ENCODE measurements at places on chromosomes 6 and 20.
A peak's percentile ranks its signal among the peaks of the same experiment; 100 is the strongest.

DNA sequence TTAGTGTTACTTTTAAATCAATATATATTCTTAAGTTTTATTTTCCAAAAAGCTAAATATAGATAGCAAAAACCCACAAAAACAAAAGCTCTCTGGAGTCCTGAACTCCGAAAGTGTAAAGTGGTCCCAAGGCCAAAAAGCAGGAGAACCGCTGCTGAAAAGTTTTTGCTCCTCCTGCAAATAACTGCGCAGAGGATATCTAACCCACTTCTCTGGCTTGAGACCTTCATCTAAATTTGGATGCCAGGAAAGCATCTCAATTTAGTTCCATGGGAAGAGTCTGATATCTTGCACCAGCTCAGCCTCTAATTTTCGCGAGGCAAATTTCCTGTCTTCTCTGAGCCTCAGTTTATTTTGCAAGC is 523 bp downstream of the MRPS10 start:
- H3K36me3 ChIP-seq: peaks cover under 1% of the 10 kb centered on the region
- H3K27ac ChIP-seq: peak overlapping the region; percentile 88
- DNase-seq: no peak
- peaks cover 3% of the 10 kb centered on the region for H3K4me1 ChIP-seq
- no peaks in the 10 kb centered on the region for H3K27me3 ChIP-seq

DNA sequence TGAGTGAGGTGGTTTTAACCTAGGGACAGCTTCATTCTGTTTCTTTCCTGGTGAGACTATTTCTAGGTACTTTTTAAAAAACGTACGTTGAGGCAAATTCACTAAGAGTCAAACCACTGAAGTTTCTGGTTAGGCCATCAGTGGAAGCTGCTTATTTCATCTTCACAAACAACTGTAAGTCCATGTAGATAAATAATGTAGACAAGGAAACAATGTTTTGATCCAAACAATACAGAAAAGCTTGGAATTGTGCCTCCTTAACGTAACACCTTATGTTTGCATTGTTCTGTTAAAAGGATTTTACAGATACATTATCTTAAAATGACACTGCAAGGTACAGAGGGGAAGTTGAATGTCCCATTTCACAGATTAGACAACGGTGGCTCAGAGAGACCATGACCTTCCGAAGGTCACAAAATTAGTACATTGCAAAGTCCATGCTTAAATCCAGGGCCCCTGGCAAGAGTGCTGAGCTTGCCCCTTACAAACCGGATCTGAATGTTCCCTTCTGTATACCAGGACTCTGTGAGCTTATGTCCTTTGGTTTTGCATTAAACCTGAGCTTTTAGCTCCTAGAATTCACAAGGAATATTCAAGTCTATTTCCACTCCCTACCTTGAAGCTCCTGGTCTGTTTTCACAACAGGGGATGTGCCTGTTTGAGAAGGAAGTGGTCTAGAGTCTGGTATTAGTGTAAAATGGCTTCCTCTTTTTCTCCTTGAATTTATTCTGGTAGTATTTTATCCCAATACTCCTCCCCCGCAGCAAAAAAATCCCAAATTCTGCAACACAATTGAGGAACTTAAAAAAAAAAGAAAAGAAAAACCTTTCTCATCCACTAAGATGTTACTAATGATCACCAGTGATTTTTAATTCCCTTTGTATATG is 28.9 kb upstream of the ZNF217 start:
- peaks cover 7% of the 10 kb centered on the region for H3K4me1 ChIP-seq
- no peaks in the 10 kb centered on the region for H3K27me3 ChIP-seq
- no peak overlapping the region for H3K4me3 ChIP-seq
- peak overlapping the region; percentile 25 for H3K27ac ChIP-seq

GRCh38 chr20:50230184-50230583 is 39.6 kb downstream of the CEBPB start:
- no peak for DNase-seq
- no peak overlapping the region for H3K4me3 ChIP-seq
- no peak overlapping the region for H3K27ac ChIP-seq
- H3K27me3 ChIP-seq: peaks cover 5% of the 10 kb centered on the region
- no peaks in the 10 kb centered on the region for H3K36me3 ChIP-seq
- H3K4me1 ChIP-seq: no peaks in the 10 kb centered on the region

DNA sequence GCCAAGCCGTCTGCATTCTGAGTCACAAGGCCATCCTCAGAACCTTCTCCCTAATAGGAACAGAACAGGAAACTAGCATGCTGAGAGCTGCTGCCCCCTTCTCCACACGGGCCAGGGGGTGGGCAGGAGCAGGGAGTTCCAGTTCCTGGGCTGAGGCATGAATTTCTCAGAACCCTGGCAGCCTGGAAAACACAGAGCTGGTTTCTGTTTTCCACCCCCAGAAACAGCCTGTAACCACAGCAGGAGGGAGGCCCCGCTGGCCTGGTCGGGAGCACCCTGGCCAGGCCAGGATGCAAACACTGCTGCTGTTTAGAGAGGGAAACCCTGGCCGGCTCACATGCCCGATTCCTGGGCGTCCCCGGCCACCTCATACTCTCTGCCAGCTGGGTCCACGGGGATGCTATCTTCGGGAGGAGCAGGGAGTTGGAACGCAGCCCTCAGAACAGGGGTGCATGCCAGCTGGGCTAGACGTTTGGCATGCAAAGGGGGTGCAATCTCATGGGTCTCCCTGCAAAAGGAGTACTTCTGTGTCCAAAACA is 130.1 kb downstream of the NFATC2 start:
- peaks cover 7% of the 10 kb centered on the region for H3K4me1 ChIP-seq
- DNase-seq: no peak
- H3K27ac ChIP-seq: no peak overlapping the region
- no peaks in the 10 kb centered on the region for H3K36me3 ChIP-seq
- H3K27me3 ChIP-seq: no peaks in the 10 kb centered on the region
- H3K4me3 ChIP-seq: no peak overlapping the region

GRCh38 chr6:149150801-149151398 is 166.6 kb upstream of the TAB2 start:
- H3K4me3 ChIP-seq: no peak overlapping the region
- no peaks in the 10 kb centered on the region for H3K4me1 ChIP-seq
- H3K36me3 ChIP-seq: no peaks in the 10 kb centered on the region
- no peak for DNase-seq
- H3K27me3 ChIP-seq: peaks cover 16% of the 10 kb centered on the region
- H3K27ac ChIP-seq: no peak overlapping the region

DNA sequence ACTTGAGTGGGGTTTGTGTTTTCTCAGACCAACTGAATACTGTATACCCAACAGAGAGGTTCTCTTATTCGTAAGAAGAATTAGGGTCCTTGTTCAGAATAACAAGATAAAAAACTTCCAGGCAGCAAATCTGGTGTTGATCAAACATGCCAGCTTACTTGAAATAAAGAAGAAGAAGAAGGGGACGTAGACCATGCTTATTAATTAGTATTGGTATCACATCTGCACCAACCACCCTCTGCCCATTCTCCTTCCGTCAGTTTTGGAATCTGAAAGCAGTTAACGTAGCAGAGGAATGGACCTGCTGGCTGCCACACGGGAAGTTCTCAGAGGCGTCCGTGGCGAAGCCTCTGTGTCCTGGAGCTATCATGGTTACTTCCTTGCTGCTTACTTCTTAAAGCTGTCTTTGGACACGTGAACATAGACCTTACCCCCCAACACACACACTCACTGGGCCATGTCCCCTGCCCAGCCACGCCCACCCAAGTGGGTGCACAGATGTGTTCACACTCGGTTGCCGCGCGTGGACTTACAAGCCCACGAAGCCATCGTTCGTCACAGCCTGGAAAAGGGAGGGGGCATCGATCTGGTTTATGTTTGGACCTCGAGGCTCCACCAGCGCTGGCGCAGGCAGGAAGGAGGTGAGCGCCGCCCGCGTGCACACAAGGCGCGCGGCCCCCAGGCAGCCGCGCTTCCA is 4.1 kb upstream of the DLL1 start:
- no peak overlapping the region for H3K27ac ChIP-seq
- no peak for DNase-seq
- H3K4me1 ChIP-seq: peaks cover 54% of the 10 kb centered on the region
- no peaks in the 10 kb centered on the region for H3K36me3 ChIP-seq

DNA sequence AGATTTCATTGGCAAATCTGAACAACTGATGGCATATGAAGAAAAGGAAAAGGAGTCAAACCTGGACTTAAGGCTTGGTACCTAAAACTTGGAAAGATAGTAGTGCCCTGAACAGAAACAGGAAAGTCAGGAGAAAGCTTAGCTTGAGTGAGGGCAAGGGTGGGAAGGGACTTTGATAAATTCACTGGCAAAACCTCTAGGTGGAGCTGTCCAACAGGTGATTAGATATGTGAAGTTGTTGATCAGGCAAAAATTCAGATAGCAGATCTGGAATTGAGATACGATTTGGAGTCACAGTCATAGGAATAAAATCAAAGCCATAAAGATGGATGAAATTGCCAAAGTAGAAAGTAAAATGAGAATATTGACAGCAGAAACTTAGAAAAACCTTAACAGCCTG is 16.1 kb upstream of the ZNF292 start:
- no peaks in the 10 kb centered on the region for H3K36me3 ChIP-seq
- H3K27me3 ChIP-seq: no peaks in the 10 kb centered on the region
- H3K4me3 ChIP-seq: no peak overlapping the region
- DNase-seq: no peak
- H3K4me1 ChIP-seq: no peaks in the 10 kb centered on the region
- no peak overlapping the region for H3K27ac ChIP-seq

- H3K27ac ChIP-seq: no peak overlapping the region
- no peaks in the 10 kb centered on the region for H3K4me1 ChIP-seq
- H3K27me3 ChIP-seq: no peaks in the 10 kb centered on the region
- DNase-seq: no peak
- H3K4me3 ChIP-seq: no peak overlapping the region
These were observed 12.9 kb upstream of the ADTRP start for GRCh38 chr6:11791354-11792107.

- no peaks in the 10 kb centered on the region for H3K36me3 ChIP-seq
- H3K4me1 ChIP-seq: no peaks in the 10 kb centered on the region
- no peak overlapping the region for H3K4me3 ChIP-seq
- no peak for DNase-seq
- no peak overlapping the region for H3K27ac ChIP-seq
These were observed 106.4 kb upstream of the SGK1 start for GRCh38 chr6:134424165-134424797.

DNA sequence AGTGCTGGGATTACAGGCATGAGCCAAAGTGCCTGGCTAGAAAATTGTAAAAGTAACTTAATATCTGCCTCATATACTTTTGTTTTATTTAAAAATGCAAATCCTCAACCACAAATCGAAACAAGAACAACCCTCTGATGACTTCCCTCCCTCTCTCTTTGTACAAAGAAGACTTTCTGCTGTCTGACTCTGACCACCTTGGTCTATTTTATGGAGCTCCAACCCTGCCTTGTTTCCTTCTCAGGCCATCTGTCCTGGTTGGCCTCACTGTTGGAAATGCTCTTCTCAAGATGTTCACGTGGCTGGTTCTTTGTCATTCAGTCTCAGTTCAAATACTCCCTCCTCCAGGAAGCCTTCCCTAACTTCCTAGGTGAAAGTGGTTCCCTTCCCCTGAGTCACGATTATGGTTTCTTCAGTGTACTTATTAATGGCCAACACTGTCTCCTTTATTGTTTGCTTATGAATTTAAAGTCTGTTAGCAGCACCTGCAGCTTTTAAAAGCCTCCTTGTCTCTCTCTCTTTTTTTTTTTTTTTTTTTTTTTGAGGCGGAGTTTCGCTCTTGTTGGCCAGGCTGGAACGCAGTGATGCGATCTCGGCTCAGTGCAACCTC is 151.5 kb upstream of the SALL4 start:
- no peaks in the 10 kb centered on the region for H3K27me3 ChIP-seq
- H3K4me3 ChIP-seq: no peak overlapping the region
- DNase-seq: no peak
- no peaks in the 10 kb centered on the region for H3K36me3 ChIP-seq

DNA sequence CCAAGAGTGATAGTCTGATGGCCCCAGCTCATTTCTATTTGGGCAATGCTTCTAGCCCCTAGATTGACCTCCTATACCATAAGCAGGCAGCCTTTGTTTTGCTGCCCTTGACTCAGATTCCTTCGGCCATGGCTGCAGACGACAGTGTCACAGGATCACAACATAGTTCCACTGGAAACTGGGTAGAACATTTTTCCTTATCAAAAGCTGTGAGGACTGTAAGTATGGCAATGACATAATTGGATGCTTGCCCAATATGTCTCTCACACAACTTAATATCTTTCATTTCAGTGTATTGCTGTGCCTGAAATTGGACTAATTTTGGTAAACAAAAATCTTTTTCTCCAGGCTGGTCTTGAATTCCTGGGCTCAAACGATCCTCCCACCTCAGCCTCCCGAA is 22.9 kb downstream of the KIF6 start:
- no peaks in the 10 kb centered on the region for H3K27me3 ChIP-seq
- no peak for DNase-seq
- no peaks in the 10 kb centered on the region for H3K4me1 ChIP-seq
- H3K36me3 ChIP-seq: no peaks in the 10 kb centered on the region
- no peak overlapping the region for H3K4me3 ChIP-seq

- H3K27ac ChIP-seq: no peak overlapping the region
- H3K36me3 ChIP-seq: no peaks in the 10 kb centered on the region
- peaks cover 16% of the 10 kb centered on the region for H3K4me1 ChIP-seq
- no peaks in the 10 kb centered on the region for H3K27me3 ChIP-seq
These were observed 86.3 kb upstream of the PREP start for GRCh38 chr6:105489216-105489530.

- H3K27ac ChIP-seq: peak overlapping the region; percentile 78
- H3K4me1 ChIP-seq: peaks cover 9% of the 10 kb centered on the region
- no peak overlapping the region for H3K4me3 ChIP-seq
- H3K36me3 ChIP-seq: no peaks in the 10 kb centered on the region
- peak; percentile 21 for DNase-seq
These were observed 57.6 kb downstream of the IMPG1 start for GRCh38 chr6:76014626-76015530.

DNA sequence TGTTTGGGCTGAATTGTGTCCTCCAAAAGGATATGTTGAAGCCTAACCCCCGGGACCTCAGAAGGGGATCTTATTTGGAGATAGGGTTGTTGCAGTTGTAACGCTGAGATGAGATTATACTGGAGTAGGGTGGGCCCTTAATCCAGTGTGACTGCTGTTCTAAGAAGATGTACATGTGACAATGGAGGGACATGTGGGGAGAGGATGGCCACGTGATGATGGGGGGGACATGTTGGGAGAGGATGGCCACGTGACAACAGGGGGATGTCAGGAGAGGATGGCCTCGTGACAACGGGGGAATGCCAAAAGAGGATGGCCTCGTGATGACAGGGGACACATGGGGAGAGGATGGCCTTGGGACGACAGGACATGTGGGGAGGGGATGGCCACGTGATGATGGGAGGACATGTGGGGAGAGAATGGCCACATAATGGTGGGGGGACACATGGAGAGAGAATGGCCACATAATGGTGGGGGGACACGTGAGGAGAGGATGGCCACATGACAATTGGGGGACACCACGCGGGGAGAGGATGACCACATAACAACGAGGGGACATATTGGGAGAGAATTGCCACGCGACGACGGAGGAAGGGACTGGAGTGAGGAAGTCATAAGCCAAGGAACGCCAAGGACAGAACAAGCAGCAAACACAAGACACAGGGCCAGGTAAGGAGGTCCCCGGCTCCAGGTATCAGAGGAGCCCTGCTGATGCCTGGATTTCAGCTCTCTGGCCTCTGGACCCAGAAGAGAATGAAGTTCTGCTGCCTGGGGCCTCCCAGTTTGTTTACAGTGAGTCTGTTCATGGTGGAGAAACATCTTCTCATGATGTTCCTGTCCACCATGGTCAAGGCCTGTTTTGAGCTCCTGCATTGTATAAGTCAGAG is 29.2 kb downstream of the SYNJ2 start:
- no peak for DNase-seq
- H3K4me1 ChIP-seq: peaks cover 4% of the 10 kb centered on the region
- no peaks in the 10 kb centered on the region for H3K27me3 ChIP-seq
- no peaks in the 10 kb centered on the region for H3K36me3 ChIP-seq
- H3K27ac ChIP-seq: no peak overlapping the region

Data from neuronal stem cell (in vitro differentiated cells).